ENCODE measurements at places on chromosomes 16 and 17.

DNA sequence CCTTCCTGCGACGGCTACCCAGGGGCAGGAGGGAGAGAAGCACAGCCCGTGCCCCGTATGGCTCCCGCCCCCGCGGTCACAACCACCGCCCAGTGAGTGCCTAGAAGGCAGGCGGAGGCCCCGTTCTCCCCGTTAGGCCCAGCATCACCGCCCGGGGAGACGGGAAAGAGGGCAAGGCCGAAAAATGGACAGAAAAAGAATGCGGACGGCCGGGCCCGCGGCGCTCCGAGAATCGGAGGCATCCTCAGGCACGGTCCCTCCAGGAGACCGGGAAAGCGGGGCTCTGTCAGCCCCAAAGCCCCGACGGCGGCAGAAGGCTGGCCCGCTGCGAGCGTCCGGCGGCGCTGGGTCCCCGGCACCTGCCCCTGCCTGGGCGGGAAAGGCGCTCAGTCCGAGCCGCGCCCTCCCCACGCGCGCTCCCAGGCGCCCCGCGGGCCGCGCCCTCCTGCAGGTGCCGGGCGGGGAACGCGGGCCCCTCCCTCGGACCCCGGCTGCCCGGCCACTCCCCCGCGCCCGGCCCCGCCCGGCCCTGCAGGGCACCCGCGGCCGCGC is 407 bp downstream of the MCRIP1 start:
- no peak for DNase-seq

DNA sequence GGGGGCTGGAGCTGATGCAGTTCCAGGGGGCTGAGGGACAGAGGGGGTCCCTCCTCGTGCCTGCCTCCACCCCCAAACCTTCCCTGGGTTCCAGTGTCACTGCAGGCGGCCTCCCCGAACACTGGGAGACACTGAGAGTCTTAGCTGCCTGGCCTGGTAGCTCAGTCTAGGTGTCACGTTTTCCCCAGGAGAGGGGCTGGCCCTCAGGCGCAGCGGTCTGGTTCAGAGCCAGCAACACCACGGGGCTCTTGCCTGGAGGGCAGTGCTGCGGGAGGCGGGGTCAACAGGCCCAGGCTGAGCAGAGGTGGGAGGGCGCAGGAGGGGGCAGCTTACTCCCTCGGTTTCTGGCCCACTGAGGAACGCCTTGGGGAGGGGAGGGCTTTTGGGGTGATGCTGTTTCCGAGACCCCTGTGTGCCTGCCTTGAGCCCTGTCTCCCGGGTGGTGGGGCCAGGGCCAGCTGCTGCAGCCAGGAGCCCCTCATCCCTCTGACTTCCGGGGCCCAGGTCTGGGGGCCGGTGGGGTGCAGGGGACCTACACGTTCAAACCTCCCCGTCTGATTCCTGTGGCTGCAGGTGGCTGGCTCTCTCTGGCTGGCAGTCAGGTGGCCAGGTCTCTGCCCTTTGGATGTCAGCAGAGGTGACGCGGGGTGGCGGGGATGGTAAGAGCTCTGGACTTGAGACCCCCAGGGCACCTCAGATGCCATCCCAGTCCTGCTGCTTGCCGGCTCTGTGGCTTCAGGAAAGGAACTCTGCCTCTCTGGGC is 89.3 kb upstream of the GSE1 start:
- no peak for DNase-seq

DNA sequence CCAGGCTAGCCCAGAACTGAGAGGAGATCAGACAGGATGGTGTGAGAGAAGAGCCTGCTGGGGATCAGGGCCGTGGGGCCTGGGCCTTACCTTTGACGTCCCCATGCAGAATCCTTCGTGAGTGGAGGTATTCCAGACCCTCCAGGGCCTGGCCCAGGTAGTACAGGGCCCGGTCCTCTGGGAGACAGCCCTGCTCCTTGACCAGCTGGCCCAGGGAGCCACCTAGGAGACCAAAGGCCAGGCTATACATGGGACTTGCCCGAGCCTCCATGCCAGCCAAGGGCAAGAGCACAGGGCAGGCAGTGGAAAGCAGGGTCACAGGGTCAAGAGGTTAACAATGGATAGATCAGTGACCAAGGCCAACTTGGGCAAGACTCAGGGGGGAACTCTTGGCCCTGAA is 12.1 kb upstream of the SPATA32 start:
- DNase-seq: no peak

GRCh38 chr17:45431531-45432404 is 902 bp downstream of the ARHGAP27 start:
- DNase-seq: peak; percentile 84

- no peak for DNase-seq
These were observed 118.8 kb upstream of the FOXF1 start for GRCh38 chr16:86391486-86391885.

DNA sequence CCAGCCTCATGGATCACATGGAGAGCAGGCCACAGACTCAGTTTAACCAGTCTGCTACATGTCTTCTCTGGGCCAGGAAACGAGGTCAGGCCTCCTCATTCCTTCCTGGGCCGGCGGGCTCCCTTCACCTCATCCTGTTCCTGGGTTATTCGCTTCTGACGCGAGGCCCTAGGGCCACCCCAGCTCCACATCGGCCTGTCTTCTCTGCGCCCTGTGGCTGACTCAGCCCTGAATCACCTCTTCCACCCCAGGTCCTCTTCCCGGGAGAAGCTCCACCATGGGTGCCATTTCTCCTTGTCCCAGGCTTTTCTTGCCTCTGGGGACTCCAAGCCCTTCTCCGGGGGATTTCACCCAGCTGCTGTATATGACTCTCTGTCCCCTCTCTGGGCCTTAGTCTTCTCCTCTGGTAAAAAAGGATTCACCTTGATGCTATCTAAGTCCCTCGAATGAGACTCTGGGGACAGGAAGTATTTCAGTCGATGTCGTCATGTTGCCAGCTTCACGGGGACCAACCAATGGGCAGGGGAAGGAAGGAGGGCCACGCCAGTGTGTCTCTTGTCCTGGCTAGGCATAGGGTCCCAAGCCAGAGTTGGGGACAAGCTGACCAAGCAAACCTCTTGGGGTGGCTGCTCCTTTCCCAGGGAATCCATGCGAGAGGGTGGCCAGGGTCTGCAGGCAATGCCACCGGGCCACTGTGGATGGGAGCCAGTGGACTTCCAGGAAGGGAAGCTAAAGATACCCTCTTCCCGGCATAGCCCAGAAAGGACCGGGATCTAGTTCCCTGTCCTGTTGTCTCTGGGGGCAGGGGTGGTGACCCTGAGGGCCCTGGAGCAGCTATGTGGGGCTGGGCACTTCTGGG is 58.7 kb downstream of the SOCS3 start:
- DNase-seq: no peak

GRCh38 chr16:30724641-30725417 is 23.4 kb upstream of the PHKG2 start:
- DNase-seq: no peak

DNA sequence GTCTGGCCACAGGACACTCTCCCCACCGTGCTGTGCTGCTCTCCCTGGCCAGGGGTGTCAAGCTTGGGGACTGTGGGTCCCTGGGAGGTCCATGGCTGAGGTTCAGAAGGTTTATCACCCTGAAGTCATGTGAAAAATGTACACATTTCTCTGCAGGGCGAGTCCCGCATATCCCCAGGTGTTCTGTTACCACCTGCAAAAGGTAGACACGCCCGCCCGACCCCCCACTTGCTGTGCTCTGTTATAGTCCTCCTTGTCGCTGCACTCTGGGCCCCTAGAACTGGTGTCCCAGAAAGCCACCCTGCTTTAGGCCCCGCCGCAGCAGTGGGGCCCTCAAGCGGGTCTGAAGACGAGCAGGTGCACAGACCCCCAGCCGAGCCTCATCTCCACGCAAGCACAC is 11.8 kb downstream of the JPT2 start:
- no peak for DNase-seq

- DNase-seq: no peak
These were observed 64.8 kb downstream of the VAT1L start for GRCh38 chr16:77853161-77853560.

DNA sequence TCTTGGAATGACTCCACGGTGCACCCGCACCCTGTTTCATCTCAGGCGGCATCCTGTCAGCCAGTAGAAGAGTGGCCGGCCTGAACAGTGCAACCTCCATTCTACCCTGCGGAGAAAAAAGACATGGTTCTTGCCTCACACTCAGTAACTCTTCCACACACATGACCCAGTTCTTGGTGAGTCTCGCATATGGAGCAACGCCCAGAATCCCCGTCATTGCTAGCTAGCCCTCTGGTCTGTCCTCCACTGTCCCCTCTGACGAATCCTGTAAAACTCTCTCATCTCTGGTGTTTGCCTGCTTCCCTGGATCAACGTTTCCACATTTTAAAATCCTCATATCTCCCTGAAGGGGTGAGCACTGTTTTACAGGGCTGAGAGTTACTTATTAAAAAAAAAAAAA is 4.2 kb upstream of the RDM1 start:
- no peak for DNase-seq

DNA sequence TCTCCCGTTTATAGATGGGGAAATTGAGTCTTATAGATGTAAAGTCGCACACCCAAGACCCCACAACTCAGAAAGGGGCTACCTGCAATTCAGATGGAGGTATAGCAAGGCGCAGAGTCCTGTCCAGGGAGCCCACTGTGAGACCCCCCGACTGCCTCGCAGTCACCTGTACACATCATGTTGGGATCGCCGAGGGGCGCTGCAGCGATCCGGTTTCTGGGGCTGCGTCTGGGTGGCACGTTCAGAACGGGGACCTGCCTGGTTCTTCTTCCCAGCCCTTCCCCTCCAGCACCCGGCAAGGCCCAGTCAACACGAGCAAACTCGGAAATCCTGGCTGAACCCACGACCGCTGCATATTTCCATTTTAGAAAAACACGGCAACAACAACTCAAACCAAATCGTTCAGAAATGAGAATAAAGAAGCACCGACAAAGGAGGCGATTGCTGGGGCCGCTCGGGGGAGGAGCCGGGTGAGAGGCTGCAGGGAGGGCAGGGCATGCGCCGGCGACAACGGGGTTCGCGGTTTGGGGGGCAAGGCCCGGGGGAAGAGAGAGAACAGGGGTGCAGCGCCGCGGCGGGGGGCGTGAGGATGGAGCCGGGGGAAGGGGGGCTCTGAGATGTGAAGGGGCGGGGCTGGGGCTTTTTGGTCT is 643 bp downstream of the HSDL1 start:
- DNase-seq: no peak

DNA sequence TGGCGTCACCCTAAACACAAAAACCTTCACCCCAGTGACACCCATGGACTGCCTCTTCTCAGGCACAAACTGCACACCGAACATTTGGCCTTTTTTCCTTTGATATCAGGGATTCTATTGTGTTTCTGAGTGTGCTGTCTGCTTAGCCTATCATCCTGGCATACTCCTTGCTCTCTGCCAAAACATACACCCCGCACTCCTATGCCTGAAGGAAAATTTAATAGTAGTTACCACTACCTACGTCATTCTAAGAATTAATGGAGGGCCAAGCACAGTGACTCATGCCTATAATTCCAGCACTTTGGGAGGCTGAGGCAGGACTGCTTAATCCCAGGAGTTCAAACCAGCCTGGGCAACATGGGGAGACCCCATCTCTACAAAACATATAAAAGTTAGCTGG is 19.9 kb upstream of the SLFN13 start:
- no peak for DNase-seq

GRCh38 chr16:85733839-85734170 is 17.1 kb downstream of the C16orf74 start:
- DNase-seq: no peak

DNA sequence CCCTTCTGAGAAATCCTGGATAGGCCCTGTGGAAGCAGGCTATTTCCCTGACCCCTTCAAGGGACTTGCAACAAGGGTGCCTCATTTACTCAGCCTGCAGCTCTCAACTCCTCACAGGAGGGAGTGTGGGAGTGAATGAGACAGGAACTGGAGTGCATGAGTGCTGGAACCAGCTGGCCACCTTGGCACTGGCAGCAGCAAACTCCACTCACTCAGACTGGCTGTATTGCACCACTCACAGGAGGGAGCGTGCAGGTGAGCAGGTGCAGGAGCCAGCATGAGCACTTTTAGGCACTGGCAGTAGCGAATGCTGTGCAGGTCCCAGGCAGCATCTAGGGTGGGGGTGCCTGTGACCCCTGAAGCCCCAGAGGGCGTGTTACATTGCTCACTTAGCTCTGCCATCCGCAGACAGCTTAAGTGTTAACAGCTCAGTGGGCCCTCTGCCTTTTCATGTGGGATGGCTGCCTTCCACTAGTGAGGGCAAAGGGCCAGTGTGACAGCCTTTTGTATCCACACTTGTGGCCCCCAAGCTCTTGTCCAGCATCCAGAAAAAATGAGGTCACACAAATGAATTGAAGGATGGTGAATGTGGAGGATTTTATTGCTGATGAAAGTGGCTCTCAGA is 11.0 kb upstream of the ZNHIT3 start:
- DNase-seq: no peak

DNA sequence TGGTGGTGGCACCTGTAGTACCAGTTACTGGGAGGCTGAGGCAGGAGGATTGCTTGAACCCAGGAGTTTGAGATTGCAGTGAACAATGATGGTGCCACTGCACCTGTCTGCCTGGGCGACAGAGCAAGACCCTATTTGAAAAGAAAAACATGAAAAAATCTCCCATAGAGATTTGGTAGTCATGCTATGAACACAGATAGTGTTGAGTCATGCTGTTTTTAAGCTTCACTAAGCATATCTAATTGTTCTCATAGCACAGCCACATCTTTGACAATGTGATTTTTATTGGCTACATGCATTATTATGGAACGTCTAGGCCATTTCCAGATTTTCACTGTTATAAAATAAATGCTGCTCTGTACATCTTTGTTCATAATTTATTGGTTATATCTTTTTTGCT is 6.0 kb downstream of the IL34 start:
- no peak for DNase-seq

DNA sequence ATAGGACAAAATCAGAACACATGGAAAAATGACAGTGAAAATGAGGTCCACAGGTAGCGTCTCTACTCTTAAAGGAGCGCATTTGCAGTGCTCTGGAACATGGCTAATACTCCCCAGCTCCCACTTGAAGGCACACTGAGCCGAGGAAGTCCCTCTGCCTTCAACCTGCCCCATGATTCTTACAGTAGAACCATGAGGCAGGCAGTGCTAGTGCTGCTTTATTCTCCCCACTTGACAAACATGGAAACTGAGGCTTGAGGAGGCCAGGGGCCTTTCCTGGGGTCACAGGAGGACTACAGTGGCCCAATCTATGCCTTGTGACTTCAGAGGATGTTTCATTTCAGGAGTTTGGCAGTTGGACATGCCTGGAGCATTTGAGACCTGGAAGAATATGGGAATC is 244.1 kb upstream of the MAF start:
- DNase-seq: no peak

DNA sequence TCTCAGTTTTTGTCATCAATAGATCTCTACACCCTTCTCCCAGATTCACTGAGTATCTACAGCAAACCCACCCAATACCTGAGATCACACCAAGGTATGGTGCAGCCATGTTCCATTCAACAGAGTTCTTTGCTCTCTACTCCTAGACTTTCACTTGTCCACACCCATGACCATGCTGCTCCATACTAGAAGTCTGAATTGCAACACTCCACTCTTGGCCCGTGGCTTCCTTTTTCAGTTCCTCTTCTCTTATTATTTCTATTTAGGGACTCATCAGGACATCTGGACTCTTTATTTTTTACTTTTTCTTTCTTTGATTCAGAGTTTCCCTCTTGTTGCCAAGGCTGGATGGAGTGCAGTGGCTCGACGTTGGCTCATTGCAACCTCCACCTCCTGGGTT is 37.1 kb downstream of the YWHAE start:
- no peak for DNase-seq

- DNase-seq: no peak
These were observed 91.4 kb upstream of the CCL2 start for GRCh38 chr17:34163646-34164045.

- no peak for DNase-seq
These were observed 47.5 kb downstream of the WNT3 start for GRCh38 chr17:46770818-46771560.
